ENCODE measurements at places on chromosomes 7 and 10.
A peak's percentile ranks its signal among the peaks of the same experiment; 100 is the strongest.

GRCh38 chr7:155188357-155188756, 109.3 kb upstream of the INSIG1 start:
- DNase-seq = no peak

DNA sequence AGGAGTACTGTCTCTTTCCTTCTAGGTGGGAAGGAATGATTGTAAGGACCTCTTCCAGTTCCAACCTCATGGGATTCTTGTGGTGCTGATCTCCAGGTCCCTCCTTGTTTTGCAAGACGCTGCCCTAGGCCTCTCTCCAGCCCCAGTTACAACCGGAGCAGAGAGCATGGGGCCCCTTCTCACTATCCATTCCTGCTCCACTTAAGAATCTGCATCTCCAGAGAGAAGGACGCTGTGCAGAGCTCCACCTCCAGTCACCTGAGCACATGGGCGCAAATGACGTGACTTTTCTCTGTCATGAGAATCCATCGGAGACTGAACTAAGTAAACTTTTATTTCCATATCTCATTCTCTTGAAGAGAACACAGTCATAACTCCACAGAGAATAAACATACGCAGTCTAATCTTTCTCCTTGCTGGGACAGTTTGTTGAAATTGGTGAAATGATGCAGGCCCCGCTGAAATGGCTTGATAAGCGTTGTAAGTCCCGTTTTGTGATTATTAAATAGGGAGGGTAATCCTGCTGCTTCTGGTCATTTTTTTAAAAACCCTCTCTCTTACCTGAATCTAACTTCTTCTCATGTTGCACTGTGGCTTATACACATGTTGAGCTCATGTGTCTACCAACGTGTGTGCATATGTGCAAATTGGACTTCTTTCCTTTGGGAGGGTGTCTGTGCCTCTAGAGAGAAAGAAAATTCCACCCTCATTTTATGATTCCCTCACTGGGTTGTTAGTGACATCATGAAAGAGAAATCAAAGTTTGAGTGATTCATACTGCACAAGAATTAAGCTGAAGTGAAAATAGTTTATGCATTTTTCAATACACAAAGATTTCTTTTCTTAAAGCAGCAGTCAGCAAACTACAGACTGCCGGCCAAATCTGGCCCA, 133.2 kb upstream of the TBX20 start:
- DNase-seq = no peak

DNA sequence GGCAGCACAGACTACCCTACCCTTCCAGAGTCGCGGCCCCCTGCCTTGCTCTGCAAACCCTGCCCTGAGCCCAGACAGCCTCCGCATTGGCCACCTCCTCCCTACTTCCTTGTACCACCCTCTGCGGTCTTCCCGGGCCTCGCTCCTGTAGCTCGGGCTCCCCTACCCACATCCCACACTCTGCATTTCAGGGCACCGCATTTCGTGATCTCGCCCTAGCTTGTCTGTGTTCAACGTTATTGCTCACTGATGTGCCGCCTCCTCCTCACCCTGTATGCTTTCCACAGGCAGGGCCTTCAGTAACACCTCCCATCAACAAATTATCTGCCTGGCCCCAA, 6.6 kb downstream of the PDIA4 start:
- DNase-seq = no peak

DNA sequence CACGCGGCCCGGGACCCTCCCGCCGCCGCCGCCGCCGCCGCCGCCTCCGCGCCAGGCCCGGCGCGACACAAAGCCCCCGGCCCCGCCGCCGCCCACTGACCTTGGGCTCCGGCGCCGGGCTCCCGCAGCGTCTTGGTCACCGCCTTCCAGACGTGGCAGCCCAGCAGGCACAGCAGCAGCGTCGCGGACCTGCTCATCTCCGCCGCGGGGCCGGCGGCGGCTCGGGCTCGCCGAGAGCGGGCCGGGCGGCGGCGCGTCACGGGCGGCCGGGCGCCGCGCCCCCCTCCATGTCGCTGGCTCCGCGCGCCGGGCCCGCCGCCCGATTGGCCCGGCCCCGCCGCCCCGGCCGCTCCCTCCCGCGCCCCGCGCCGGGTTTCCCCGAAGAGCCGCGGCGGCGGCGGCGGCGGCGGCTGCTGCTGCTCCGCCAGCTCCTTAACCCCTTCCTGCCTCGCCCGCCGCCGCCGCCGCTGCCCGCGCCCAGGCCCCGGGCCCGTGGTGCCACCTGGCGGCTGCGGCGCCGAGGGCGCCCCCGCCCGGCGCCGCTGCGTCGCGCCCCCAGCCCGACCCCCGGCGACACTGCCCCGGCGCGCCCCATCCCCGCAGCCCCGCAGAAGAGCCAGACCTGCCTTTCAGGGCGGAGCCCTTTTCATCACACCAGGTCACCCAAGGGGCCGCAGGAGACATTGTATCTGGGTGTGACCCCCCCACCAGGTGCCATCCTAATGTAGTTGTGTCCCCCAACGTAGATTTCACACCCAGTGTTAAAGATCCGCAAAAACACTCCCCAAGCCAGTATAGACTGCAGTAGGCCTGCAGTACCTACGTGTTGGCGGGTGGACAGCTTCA, at the start of gene FAM171A1:
FAM171A1 (minus strand) TSS at position 434 of the 846 bp plus-strand sequence; CDS start at position 197, 237 bp downstream.
- peak; percentile 11 for DNase-seq

- DNase-seq = no peak
These were observed 27.3 kb downstream of the MDFIC start for GRCh38 chr7:114949231-114949630.

DNA sequence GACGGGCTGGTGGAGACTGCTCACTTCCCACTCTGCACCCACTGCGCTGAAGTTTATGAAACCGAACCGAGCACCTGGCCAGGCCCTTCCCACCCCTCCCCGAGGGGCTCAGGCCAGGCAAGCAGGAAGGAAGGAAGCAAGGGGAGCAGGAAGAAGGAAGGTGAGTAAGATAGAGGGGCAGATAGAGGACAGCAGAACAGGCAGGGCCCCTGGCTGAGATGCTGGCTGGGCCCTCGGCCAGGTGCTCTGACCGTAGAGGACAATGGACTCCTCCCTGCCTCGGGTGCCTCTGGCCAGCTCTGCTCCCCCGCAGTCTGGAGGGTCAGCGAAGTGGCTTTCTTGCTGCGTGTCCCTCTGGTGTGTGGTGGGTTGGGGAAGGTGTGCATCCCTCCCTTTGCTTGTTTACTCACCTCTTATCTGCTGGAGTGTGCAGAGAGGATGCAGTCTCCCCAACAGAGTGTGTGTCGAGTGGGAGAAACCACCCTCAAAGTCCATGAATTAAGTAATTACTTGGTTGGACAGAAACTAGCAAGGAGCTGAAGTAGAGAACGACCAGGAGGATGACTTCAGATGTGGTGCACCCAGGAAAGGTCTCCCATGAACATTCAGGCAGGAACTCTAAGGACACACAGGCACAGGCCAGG, 82.8 kb upstream of the PPP2R2D start:
- no peak for DNase-seq

GRCh38 chr7:157993406-157994105, 594.1 kb downstream of the PTPRN2 start:
- DNase-seq = no peak

DNA sequence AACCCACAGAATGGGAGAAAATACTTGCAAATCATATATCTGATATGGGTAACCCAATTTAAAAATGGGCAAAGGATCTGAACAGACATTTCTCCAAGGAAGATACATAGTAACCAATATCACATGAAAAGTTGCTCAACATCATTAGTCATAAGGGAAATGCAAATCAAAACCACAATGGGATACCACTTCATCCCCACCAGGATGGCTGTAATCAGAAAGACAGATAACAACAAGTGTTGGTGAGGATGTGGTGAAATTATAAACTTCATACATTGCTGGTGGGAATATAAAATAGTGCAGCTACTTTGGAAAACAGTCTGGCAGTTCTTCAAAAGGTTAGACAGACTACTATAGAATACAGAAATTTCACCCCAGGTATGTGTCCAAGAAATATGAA, 19.3 kb downstream of the AOC1 start:
- no peak for DNase-seq

DNA sequence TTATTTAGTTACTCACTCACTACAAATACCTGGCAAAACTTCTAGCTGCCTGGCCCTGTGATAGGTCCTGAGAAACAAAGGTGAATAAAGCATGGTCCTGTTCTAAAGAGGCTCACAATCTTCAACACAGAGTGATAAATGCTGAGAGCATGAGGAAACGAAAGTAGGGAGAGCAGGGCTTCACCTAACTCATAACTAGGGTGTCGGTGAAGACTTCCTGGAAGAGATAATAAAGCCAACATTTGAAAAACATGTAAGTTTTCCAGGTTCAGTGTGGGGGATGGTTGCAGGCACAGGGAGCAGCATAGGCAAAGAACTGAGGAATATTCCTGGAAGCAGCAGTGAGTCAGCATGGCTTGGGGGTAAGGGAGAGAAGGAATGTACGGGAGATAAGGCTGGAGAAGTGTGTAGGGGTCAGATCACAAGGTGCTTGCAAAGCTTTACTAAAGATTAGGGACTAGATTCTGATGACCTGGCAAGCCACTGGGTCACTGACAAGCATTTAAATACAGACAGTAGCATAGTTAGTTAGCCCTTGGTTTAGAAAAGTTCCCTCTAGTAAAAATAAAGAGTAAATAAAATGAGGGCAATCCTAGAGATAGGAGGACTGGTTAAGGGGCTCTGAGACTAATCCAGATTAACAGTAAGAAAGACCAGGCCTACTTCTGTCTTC, 5.1 kb downstream of the KEL start:
- DNase-seq = no peak

Measured in NCI-H1930 (cell line).